ENCODE measurements at places on chromosomes 13 and 19.

GRCh38 chr13:29613101-29613500, 17.6 kb upstream of the SLC7A1 start:
- no peak for DNase-seq

DNA sequence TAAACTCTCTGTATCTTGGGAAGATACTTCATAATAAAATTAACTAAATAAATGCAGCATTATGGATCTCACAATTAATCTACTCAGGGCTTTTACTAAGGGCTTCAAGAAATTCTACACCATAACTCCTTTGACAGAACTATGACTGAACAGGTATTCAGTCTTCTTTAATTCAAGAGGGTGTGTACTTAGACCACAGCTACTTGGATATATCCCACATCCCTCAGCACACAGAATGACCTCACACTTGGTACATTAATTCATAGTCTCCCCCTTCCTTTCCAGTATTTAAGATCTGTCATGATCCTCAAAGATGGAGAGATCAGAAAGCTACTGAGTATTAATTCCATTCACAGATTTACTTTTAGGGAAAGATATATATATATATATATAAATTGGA, 11.6 kb downstream of the DIAPH3 start:
- DNase-seq: no peak

GRCh38 chr19:54670576-54671357, 8.0 kb downstream of the LILRB4 start:
- no peak for DNase-seq

- DNase-seq: no peak
Measured at GRCh38 chr19:51294211-51294976, 17.1 kb upstream of the IGLON5 start.

- DNase-seq: no peak
Measured at GRCh38 chr19:33129901-33130300, 2.0 kb upstream of the WDR88 start.

- DNase-seq: no peak
Measured at GRCh38 chr13:61722119-61722518, 306.5 kb upstream of the PCDH20 start.

GRCh38 chr13:25963674-25964073, 88.1 kb downstream of the SHISA2 start:
- no peak for DNase-seq

- DNase-seq: no peak
Measured at GRCh38 chr13:71828564-71828963, 38.4 kb downstream of the DACH1 start.

- no peak for DNase-seq
Measured at GRCh38 chr19:7883796-7884570, 4.3 kb upstream of the LRRC8E start.

GRCh38 chr13:89846926-89847585, 1500.4 kb upstream of the MIR17HG start:
- no peak for DNase-seq

- DNase-seq: no peak
Measured at GRCh38 chr19:14073925-14074838, 1.6 kb downstream of the MISP3 start.

DNA sequence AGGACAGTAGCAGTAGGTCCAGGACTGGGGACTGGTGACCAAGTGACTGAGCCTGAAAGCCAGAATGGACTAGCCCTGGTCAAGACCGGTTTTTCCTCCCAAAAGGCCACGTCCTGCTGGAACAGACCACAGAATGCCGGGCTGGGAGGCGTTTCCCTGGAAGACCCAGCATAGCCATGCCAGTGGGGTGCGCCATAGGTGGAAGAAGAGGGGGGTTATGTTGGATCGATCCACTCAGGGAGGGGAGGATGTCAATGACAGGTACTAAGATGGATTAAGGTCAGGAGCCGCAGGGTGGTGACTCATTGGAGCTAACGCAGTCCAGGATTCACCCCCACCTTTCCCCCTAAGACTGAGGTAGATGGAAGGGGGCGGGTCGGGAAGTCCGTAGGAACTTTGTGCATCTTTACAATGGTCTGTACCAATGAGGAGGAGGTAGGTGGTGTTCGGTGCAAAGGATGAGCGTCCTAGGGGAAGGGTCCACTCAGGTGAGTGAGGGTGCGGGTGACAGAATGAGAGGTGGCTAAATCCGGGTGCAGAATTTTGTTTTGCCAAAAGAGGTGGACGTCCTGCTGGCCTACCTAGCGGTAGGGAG, 21.0 kb downstream of the VASP start:
- DNase-seq: no peak

GRCh38 chr13:112014857-112015256, 52.1 kb upstream of the SOX1 start:
- no peak for DNase-seq

DNA sequence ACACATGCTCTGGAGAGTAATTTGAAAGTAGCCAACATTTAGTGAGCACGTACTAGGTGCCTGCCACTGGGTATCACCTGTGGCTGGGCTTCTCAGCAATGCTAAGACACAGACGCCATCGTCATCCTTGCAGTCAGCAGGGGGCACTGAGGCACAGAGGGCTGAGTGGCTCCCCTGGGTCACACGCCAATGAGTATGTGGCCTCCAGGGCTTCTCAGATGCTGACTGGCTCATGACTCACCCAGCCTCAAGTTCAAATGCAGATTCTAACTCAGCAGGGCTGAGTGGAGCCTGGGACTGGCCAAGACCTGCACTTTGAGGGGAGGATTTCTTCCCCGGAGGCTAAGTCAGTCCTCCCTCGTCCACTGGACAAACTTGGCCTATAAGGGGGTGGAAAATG, 115.1 kb upstream of the CACNA1A start:
- DNase-seq: no peak

DNA sequence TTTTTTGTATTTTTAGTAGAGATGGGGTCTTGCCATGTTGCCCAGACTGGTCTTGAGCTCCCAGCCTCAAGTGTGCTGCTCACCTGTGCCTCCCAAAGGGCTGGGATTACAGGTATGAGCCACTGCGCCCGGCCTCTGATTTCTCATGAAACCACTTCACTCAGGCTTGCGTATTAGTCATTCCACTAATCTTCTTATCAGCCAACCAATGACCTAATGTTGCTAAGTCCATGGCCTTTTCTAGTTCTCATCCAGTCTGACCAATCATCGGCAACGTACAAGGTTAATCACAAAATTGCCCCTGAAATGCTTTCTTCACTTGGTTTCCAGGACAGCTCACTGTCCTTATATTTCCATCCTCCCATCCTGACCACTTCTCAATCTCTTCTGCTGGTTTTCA, 605.3 kb upstream of the SLC10A2 start:
- no peak for DNase-seq

- DNase-seq: no peak
Measured at GRCh38 chr19:2060884-2061494, 9.9 kb upstream of the MKNK2 start.

DNA sequence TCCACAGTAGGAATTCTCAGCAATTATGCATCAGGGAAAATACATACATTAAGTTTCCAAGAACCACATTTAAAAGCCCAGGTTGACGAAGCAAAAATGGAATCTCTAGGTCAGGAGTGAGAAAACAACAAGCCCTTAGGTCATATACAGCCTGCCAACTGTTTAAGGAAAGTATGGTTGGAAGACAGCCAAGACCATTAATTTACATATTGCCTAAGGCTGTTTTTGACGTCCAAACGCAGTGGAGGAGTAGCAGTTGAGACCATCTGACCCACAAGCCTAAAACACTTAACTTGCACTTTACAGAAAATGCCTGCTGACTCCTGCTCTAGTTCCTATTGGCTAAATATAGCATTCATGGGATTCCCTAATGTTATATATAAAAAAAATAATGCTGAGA, 299.0 kb downstream of the ITGBL1 start:
- no peak for DNase-seq

DNA sequence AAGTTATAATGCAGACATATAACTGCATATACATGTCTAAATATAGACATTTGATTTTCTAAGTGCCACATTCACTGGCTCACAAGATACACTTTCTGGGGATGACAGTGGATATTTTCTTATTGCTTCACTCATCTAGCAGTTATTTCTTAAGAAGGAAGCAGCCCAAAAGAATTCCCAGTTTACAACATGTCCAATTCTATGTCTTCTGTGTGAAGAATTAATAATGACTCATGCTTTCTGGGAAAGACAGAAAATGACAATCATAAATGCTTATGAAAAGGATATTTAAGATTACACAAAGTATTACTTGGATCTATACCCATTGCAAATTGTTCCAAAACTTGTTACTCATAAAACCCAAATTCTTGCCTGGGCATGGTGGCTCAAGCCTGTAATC, 543.4 kb downstream of the SUCLA2 start:
- DNase-seq: no peak

GRCh38 chr19:18074192-18074591, 12.5 kb downstream of the IL12RB1 start:
- no peak for DNase-seq

DNA sequence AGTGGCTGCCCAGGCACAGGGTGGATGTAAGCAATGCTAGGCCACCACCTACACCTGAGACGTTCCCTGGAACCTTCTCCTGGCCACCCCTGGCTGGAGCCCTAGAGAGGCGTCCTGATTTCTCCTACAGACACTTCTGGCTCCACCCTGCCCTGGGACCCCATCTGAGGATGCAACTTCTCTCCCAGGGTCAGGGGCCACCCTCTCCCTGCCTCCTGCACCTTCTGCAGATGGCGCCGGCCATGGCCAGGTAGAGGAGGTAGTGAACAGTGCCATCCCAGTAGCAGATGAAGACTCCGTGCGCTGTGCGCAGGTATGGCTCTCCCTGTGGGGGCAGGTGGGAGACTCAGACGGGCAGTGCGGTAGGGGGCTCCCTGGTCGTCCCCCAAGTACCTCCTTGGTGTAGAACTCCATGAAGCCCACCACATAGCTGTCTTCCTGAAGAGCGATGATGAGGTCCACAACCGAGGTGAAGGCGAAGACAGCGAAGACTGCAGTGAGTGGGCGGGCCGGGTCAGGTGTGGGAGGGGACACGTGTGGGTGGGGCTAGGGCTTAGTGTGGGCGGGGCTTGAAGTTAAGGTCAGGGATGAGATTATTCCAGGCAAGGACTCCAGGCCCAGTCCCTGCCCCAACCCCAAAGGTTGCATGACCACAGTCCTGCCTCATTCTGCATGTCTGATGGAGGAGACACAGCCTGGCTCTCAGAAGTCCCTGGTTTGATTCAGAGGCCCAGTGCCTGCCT, 3.0 kb downstream of the TM6SF2 start:
- DNase-seq: no peak

DNA sequence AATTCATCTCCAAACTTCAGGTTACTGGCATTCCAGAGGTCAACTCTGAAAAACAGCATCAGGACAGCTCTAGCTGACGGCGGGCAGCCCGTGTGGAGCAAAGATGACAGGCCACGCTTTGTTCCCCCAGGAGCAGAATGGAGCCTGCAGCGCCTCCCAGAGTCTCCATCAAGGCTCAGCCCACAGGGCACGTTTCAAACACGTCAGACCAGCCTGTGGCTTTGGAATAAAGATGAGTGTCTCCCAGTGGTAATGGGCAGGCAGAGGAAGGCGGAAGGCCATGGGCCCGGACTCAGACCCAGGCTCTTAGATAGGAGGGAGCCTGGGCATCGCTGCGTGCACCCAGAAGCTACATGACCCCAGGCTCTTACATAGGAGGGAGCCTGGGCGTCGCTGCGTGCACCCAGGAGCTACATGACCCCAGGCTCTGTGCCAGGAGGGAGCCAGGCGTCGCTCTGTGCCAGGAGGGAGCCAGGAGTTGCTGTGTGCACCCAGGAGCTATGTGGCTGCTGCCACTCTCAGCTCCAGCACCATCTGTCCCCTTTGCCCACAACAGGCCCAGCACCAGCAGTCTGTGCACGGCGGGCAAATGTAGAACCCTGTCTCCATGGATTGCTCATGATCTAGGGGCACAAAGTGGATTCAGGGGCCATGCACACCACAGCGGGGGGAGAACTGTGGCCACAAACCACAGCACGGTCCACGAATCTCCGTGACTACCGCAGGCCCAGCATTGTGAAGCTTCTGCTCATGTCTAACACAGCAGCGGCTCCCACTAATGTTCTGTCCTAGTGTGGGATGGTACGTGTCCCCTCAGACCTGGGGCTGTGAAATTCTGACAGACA, 47.8 kb upstream of the C13orf46 start:
- DNase-seq: no peak

- no peak for DNase-seq
Measured at GRCh38 chr13:59144700-59145099, 1019.0 kb downstream of the DIAPH3 start.

DNA sequence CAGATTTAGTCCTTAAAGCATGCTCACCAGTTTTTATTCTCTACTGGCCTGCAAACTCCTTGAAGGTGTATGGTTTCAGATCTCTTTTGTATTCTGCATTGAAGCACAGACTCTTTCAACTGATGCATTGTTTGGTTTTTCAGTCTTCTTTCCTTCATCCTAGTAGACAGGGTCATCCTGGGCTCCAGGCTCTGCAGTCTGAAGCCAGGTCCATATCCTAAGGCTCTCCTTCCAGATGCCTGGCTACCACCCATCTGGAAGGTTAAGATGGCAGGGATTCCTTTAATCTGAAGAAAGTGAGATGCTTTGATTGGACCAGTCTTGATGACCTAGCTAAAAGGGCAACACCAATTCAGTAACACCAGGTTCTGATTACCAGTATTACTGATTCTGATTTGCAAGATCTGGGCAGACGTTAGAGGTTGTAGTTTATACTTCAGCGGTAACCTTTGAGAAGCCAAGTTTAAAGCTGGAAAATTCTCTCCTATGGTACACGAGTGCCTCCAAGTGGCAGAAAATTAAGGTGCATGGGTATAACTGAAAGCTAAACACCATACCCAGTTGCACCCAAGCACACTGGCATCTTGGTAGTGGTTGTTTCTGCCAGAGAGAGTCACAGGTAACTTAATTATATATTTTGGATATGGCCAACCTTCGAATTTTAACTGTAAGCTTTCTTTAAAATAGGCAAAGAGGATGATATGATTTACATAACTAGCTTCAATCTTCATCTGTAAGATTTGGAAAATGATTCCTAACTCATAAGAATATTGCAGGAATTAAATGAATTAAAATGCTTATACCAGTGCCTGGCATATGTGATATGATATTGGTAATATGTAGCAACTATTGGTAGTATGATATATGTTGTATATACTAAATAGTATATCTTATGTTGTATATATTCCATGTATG, 1651.9 kb upstream of the MIR17HG start:
- no peak for DNase-seq

DNA sequence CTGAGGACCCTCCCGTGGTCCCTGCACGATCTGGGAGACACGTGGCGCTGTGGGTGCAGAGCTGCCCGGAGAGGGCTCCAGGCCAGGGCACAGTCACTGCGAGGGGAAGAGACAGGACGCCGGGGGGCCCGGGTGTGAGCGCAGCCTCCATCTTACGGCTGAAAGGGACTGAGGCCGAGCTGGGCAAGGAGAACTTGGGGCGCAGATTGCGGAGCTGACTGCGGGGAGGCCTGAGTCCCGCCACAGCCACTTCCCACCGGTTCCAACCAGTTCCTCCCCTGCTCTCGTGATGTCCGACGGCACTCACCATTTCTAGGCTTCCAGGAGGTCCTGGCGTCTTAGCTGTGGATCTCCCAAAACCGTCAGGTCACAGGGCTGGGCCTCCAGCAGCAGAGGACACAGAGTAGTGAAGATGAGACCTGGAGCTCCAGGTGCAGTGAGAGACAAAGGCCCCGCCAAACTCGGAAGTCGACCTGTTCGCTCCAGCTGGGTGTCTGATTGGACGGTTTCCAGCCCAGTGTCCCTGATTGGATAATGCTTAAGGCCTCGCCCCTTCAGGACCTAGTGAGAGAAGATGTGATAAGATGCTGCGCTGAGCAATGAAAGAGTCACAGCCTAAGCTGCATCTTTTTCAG, 4.8 kb upstream of the ZNF253 start:
- DNase-seq: peak; percentile 44

GRCh38 chr19:15260939-15261338, 28.7 kb upstream of the EPHX3 start:
- DNase-seq: no peak

All from liver (tissue), 10 donors.